ENCODE measurements at places on chromosomes 7 and 10.

DNA sequence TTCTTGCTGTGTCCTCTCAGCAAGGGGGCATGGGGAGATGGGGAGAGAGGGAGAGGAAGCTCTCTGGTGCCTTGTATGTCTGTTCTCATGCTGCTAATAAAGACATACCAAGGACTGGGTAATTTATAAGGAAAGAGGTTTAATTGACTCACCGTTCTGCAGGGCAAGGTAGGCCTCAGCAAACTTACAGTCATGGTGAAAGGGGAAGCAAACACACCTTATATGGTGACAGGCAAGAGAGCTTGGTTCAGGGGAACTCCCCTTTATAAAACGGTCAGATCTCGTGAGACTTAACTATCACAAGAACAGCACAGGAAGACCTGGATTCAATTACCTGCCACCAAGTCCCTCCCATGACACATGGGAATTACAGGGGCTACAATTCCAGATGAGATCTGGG lies 464.7 kb upstream of the CELF2 start:
- DNase-seq: no peak
- no peaks in the 10 kb centered on the region for H3K4me1 ChIP-seq
- no peak overlapping the region for H3K27ac ChIP-seq
- H3K36me3 ChIP-seq: no peaks in the 10 kb centered on the region
- no peaks in the 10 kb centered on the region for H3K27me3 ChIP-seq

GRCh38 chr10:75512203-75512933 lies 80.9 kb downstream of the LRMDA start:
- H3K36me3 ChIP-seq: no peaks in the 10 kb centered on the region
- H3K27me3 ChIP-seq: peaks cover 8% of the 10 kb centered on the region
- no peak for DNase-seq
- H3K4me1 ChIP-seq: peaks cover 10% of the 10 kb centered on the region
- no peak overlapping the region for H3K4me3 ChIP-seq
- H3K27ac ChIP-seq: no peak overlapping the region

- H3K4me1 ChIP-seq: no peaks in the 10 kb centered on the region
- H3K27ac ChIP-seq: no peak overlapping the region
- H3K4me3 ChIP-seq: no peak overlapping the region
- peaks cover 11% of the 10 kb centered on the region for H3K27me3 ChIP-seq
- H3K36me3 ChIP-seq: no peaks in the 10 kb centered on the region
- DNase-seq: no peak
Observed at GRCh38 chr10:3357737-3358136, 185.2 kb upstream of the PITRM1 start.

DNA sequence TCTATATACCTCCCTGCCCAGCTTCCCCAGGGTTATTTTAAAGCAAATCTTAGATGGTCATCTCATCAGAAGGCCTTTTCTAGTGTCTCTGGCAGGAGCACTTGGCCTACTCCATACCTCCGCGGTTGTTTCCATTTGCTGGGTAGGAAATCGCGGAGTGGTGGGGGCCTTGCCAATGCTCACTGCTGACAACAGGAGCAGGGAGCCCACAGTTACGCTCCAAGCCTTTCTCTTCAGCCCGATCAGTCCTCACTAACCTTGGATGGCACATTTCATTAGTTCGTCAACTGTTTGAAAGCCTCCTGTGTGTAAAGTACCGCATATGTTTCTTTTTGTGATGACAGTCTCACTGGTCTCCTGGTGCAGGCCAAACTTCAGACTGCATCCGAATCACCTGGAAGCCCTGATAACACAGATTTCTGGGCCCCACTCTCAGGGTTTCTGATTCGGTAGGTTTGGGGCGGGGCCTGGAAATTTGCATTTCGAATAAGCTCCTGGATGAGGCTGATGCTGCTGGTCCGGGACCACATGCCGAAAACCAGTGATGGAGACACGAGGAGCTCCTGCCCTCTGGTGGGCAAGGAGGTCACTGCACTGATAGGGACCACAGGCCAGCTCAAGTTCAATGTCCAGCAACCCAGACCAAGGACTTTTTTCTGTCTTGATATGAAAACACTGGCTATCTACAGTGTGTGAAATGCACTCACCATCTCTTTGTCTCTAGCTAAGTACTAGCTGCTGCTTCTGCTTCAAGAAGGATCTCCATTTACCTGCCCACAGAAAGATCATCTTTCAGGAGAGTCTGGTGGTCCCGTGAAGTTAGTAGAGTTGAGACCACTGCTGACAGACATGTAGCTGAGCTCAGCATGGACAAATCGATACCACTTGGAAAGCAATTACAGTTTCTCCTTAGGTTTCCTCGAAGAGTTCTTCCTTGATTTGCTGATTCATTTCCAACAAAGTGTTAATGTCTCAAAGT lies 14.0 kb downstream of the LRGUK start:
- no peaks in the 10 kb centered on the region for H3K36me3 ChIP-seq
- no peaks in the 10 kb centered on the region for H3K4me1 ChIP-seq
- peaks cover 5% of the 10 kb centered on the region for H3K27me3 ChIP-seq
- H3K4me3 ChIP-seq: no peak overlapping the region

DNA sequence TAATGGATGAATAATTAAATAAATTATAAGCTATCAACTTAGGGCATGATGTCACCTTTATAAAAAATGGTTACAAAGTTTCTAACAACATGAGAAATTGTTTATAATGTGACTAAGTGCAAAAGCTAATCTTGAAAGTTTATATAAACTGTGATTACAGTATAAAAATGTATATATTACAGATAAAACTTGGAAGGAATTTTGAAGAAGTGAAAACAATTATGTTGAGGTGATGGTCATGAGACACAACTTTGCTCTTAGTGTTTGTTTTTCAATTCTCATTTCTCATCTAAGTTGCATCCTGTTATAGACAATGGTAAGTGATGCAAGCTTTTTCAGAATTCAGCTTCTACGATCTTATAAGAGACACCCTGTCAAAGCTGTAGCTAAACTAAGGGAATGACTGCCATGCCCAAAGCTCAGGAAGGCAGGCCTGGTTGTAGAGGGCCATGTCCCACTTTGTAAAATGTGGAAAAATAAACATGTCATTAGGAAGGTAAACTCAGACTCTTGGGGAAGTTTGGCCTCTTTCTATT lies 23.9 kb downstream of the MACC1 start:
- no peak for DNase-seq
- no peak overlapping the region for H3K27ac ChIP-seq
- H3K4me3 ChIP-seq: no peak overlapping the region
- H3K27me3 ChIP-seq: no peaks in the 10 kb centered on the region
- H3K36me3 ChIP-seq: no peaks in the 10 kb centered on the region

DNA sequence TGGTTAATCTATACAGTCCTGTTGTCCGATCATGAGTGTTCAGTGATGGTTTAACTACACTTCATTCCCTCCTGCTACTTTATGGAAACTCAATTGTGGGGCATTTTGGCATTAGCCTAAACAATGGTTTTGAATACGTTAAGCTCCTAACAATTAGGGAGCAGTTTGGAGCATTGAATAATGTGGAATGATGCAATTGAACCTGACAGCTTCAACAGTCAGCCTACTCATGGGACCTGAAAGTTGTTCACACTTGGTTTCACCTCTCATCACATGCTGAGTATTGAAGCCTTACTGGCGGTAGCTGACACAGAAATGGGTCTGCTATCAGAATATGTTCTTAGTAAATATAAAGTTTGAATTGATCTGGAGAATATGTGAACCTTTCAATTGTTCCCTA lies 186.1 kb downstream of the MLLT10 start:
- peaks cover 17% of the 10 kb centered on the region for H3K36me3 ChIP-seq
- H3K27me3 ChIP-seq: no peaks in the 10 kb centered on the region
- peaks cover 8% of the 10 kb centered on the region for H3K4me1 ChIP-seq
- no peak overlapping the region for H3K4me3 ChIP-seq
- no peak overlapping the region for H3K27ac ChIP-seq
- no peak for DNase-seq

GRCh38 chr10:20624642-20625041 lies 272.5 kb downstream of the NEBL start:
- no peak overlapping the region for H3K27ac ChIP-seq
- no peak overlapping the region for H3K4me3 ChIP-seq
- H3K27me3 ChIP-seq: no peaks in the 10 kb centered on the region
- DNase-seq: no peak
- peaks cover 3% of the 10 kb centered on the region for H3K4me1 ChIP-seq
- H3K36me3 ChIP-seq: no peaks in the 10 kb centered on the region

Measured in T-helper 2 cell treated with Interferon-gamma antibody and Interleukin-4, amounts not matched to agents 5 μg/mL and 100 μg/mL, for 36 hours (primary cell).